Stimulated activated CD4-positive, alpha-beta T cell treated with anti-CD3 and anti-CD28 coated beads, Interleukin-1b, Interleukin-23, amount 100 ng/mL, for 1 hour (primary cell): ENCODE measurements at places on chromosomes 16 and 17.

DNA sequence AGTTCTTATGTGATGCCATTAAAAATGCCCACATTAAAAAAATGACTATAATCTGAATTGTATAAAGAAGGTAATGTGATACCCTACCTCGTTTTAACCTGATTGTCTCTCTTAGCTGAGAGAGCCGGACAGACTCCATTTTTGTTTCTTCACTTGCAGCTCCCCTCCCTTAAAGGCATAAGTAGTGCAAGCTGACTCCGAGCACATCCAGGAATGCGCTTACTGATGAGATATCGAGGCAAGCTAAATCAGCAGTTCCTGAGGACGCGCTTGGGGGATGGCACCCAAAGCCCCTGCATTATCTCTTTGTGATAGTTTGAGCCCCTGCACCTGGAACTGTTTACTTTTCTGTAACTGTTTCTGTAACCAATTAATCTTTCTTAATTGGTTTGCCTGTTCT, 6.3 kb downstream of the KRT24 start:
- DNase-seq: no peak

GRCh38 chr17:66518677-66519076, 216.3 kb downstream of the PRKCA start:
- DNase-seq: no peak

DNA sequence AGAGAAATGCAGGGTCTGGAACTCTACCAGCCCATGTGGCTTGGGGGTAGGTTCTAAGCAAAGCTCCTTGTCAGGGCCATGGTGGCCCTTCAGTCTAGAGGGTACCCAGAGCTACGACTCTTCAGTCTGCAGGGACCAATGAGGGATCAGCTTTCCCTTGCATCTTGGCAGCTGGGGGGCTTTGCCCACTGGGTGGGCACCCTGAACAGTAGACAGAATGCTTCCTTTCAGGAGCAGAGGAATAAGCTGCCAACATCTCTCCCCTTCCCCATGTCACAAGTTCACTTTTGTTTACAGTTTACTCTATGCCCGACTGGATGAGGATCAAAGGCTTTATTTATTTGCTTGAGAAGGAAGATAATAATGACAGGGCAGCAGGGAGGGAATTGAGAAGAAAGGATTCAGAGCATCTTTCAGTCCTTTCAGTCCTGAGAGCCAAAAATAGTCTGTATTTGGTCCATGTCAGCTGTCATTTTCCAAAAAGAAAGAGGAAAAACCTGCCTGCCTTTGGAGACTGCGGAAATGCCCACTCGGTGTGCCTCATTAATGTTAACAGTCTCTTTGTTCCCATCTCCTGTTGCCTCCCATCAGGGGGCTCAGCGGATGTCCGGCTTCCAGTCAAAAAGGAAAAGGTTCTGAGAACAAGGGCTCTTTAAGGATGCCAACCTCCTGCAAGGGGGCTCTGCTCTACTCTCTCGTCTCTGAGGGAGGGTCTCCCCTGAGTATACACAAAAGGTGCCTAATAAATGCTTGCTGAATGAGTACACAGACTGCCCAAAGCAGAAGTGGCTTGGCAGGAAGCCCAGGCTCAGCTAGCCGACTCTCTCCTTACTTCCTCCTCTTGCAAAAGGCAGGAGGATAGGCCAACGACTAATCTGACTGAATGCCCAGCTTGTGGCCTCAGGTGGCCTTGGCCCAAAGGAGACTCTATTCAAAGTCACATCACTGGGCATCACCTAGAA, 17.1 kb downstream of the TRAF4 start:
- DNase-seq: no peak

GRCh38 chr17:49106321-49107210, 26.0 kb upstream of the B4GALNT2 start:
- no peak for DNase-seq
